ENCODE measurements at places on chromosomes 3 and 15. TPM values are rescaled to one million over a fixed set of nuclear protein-coding genes. Genes with fewer than 3 reads are reported as not detected.

Gene CIDEC
- polyA plus RNA-seq = 2.9 TPM

Gene GP9
- 2.1 TPM for polyA plus RNA-seq

Gene SLC33A1
- 25.5 TPM for polyA plus RNA-seq

DNA sequence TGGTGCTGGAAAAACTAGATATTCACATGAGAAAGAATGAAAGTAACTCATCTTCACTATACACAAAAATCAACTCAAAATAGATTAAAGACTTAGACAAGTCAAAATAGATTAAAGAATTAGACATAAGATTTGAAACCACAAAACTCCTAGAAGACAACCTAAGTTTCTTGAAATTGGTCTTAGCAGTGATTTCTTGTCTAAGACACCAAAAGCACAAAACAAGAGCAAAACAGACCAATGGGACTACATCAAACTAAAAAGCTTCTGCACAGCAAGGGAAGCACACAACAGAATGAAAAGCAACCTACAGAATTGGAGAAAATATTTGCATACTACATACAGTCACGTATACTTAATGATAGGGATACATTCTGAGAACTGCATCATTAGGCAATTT is 6.5 kb upstream of the VPS39 start:
- H3K36me3 ChIP-seq = no peaks in the 10 kb centered on the region
- H3K27ac ChIP-seq = no peak overlapping the region
- H3K4me1 ChIP-seq = no peaks in the 10 kb centered on the region

All from testis (tissue), 5 donors.